ENCODE measurements at places on chromosomes 7 and 10.

- no peak for DNase-seq
These were observed 17.6 kb upstream of the IMPDH1 start for GRCh38 chr7:128427289-128427891.

DNA sequence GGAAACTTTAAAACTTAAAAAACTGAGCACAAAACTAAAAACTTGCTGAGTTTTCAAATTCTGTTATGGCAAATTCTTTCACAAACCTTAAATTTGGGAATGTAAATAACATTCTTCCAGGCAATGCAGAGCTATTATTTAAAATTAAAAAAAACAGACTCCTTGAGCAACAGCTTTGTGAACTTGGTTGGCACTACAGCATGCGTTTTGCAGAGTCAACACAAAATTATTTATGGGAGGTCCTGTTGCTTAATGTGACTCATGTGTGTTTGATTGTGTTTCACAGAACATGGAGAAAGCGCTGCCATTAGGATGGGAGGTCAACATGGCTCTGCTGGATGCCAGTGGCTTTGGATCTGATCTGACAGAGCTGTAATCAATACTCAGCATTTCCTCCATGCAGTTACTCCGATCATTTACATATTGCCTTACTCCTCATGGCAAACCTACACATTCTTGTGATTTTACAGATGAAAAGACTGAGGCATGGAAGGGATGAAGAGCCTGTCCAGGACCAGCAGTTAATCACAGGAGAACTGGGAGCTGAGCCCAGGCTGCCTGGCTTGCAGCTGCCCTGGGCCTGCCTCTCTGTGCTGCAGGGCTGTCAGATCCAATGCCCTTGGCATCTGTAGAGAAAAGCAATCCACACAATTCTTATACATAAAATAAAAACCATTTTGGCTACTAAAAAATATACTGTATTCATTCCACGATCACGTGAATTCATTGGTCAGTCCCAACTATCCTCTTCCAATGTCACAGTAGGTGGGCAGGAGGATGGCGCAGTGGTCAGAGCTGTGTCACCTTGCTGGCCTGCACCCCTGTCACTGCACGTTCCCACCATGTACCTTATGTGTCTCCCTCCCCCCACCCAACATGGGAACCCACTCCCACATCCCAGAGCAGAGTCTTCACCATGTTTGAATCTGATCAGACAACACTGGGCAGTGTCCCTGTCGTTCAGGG is 200.9 kb downstream of the CXCL12 start:
- no peak for DNase-seq

DNA sequence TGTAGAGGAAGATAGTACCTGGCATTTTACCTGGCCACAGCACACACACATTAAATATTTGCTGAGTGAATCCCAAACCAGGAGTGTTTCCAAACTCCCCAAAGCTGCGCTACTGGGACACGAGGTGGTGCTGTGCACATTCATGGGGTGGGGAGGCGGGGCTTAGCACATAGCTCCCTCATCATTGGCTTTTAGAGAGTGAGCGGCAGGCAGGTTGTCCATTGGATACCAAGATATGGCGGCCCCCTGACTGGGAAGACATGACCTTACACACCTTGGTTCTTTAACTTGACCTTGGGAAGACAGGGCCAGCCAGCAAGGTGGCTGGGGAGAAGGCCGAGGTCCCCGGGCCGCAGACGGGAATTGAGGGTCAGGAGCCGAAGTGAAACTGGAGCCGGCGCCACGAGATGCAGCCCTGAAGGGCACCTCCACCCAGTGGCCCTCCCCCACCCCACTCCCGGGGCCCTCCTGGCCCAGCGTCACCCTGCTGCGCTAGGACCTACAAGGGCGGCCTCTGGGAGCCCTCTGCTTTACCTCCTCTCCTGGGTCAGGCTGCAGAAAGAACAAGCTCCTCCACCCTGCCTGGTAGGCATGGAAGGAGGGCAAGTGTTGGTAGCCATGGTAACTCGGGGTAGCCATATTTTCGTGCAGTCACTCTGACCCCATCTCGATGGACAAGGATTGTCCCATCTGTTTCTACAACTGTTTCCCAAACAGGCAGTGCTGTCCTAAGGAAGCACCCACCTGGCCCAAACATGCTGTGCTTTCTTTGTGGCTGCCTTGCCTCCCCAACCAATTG is 24.0 kb downstream of the TMEM176A start:
- no peak for DNase-seq

- DNase-seq = no peak
These were observed 6.8 kb upstream of the MYOZ1 start for GRCh38 chr10:73647875-73648651.

DNA sequence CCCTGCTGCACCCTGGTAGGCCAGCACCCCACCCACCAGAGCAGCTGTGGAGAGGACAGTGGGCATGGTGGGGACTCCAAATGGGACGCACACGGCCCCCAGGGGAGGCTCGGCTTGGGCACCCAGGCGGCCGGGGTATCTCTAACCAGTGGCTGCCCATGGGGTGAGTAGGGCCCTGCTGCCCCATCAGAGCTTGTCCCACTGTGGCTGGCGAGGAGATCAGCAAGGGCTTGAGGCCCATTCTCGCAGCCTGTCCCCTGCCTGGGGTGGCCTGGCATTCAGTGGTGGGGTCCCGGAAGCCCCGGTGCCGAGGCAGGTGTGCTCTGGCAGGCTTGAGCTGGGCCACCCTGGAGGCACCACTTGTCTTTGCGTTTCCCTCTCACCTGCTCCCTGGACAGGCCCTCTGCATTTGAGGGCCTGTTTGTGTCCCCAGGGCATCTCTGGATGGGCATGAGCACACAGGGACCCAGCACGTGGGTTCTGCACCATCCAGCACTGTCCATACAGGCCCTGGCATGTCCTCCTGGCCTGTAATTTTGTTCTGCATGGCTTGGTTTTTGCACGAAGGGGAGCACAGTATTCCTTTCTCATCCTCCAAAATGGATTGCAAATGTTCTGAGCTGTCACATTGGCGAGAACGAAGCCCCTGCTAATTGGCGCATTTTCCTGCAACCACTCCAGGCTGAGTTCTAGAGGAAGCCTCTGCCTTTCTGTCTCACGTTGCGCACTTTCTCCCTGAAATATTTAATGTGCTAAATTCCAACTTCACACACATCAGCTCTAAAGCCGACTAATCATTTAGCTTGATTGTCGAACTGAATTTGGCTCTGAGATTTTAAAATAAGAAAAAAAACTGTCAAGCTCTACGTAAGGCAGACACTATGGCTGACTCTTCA is 27.2 kb downstream of the PWWP2B start:
- DNase-seq = no peak

GRCh38 chr10:124657806-124658205 is 86.4 kb downstream of the FAM53B start:
- no peak for DNase-seq

- no peak for DNase-seq
These were observed 48.0 kb upstream of the MSRB2 start for GRCh38 chr10:23047201-23048050.

GRCh38 chr7:69130396-69130795 is 467.9 kb upstream of the AUTS2 start:
- DNase-seq = no peak

- DNase-seq = no peak
These were observed 7.3 kb downstream of the OCM2 start for GRCh38 chr7:97982647-97983046.

DNA sequence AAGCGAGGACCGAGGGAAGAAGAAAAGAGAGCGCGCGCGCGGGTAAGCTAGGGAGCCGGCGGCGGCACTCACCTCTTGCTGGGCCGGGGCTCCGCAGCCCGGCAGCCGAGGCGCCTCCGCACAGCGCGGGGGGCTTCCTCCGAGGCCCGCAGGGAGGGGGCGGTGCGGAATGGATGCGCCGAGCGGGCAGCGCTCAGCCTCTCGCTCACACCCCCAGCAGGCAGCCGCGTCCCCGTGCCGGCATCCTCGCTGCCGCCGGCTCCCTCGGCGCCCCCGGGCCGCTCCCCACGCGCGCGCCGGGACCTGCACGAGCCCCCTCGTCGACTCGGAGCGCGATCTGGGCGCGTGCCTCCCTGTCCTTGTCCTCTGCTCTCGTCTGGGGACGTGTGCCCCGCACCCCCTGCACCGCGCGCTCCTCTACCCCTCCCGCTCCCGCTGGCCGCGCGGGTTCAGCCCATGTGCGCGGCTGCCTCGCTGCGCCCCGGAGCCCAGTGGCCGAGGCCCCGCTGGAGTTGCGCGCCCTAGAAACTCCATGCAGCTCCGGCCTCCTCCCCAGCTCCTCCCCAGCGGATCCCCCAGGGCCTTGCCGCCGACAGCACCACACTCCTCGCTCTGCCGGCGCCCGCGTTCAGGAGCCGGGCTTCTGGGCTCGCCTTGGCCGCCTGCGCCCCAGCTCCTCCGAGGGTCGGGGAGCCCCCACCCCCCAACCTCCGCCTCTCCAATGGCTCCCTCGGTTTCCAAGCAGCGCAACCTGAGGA is 75.3 kb downstream of the CALN1 start:
- no peak for DNase-seq

GRCh38 chr10:132721725-132722124 is 64.2 kb downstream of the NKX6-2 start:
- DNase-seq = no peak

- DNase-seq = no peak
These were observed 229.0 kb downstream of the STK31 start for GRCh38 chr7:23938937-23939552.

- DNase-seq = no peak
These were observed 62.8 kb downstream of the PPP1R3A start for GRCh38 chr7:113856010-113856409.

GRCh38 chr7:106671160-106671559 is 10.2 kb upstream of the CCDC71L start:
- DNase-seq = no peak

GRCh38 chr7:120344276-120344675 is 71.3 kb downstream of the KCND2 start:
- DNase-seq = no peak

- no peak for DNase-seq
These were observed 125.0 kb downstream of the DNAJB6 start for GRCh38 chr7:157461573-157462418.

DNA sequence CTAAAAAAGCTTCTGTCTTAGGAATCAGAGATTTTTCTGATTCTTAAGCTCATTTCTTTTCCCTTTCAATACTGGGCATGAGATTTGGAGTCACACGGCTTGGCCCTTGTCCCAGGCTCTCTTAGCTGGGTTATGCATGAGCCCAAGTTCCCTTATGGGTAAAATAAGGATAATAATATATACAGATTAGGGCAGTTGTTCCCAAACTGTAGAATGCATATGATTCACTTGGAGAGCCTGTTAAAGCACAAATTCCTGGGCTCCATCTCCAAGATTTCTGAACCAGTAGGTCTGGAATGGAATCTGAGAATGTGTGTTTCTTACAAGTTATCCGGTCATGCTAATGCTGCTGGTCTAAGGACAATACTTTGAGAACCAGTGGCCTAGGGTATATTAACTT is 154.0 kb downstream of the REEP3 start:
- no peak for DNase-seq

GRCh38 chr10:88372881-88373592 is 210.1 kb downstream of the RNLS start:
- DNase-seq = no peak

DNA sequence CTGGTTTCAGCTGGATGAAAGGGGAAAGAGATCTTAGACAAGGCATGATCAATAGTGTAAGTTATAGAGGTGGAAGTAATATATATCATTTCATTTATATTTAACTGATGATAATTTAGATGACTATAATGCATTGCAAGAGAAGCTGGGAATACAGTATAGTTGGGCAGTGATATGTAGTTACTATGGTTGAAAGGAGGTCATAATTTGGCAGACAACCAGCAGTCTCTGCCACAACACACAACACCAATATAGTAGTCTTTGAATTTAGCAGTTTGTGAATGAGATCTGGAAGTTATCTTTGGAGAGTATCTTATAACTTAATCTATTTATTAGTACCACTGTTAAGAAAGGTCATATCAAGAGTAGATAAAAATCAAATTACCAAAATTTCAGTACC is 39.9 kb downstream of the TAX1BP1 start:
- DNase-seq = no peak

DNA sequence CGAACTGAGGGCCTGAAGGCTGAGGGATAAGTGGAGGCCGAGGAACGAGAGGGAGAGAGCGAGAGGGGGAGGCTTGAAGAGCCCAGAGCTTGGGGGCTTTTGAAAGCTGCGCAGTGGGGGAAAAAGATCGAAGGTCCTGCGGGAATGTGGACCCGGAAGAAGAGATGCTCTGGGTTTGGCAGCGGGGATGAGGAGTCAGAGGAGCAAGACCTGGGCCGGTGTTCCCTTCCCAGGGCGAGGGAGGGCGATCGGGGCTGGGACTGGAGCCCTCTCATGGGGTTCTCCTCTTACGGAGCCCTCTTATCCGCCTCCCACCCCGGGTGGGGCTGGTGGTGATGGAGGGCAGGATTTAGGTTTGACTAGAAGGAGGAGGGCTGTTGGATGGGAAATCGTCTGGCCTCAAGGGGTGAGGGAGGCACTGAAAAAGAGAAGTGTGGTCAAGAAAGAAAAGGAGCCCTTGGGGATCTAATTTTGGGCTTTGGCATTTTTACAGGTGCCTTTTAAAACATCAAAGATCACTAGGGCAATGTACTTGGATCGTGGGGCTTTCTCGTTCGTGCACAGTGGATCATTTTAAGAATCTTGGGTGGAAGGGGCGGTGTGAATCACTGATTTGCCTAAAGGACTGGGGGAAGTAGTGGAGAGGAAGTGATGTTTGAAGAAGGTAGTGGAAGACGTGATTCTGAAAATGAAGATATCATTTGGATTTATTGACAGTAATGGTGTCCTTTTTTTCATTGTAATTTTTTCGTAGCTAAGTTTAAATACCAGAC is 637 bp downstream of the SAMD8 start:
- DNase-seq = peak; percentile 54

DNA sequence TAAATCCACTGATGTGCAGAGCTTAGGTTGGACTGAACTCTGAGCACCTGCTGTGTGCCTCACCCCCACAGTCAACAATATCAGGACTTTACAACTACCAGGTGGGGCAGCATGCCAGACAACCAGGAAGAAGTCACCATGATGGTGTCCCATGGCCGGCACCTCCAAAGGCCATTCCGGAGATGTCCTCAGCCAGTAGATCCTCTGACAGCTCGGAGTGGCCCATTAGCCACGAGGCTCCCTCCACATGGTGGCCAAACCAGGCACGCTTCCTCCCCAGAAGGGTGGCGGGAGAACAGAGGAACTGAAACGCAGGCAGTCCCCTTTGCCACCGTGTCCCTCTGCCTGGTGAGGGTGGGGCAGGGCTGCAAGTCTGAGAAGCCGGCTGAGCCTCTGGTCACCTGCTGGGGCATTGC is 390.0 kb downstream of the TNS3 start:
- no peak for DNase-seq

GRCh38 chr10:86169066-86169465 is 197.5 kb downstream of the GRID1 start:
- DNase-seq = no peak

GRCh38 chr7:117264716-117265115 is 58.1 kb downstream of the WNT2 start:
- no peak for DNase-seq
